Transverse colon (tissue), 4 donors: ENCODE measurements at places on chromosomes 2 and 18. TPM values are rescaled to one million over a fixed set of nuclear protein-coding genes. Genes with fewer than 3 reads are reported as not detected.

DNA sequence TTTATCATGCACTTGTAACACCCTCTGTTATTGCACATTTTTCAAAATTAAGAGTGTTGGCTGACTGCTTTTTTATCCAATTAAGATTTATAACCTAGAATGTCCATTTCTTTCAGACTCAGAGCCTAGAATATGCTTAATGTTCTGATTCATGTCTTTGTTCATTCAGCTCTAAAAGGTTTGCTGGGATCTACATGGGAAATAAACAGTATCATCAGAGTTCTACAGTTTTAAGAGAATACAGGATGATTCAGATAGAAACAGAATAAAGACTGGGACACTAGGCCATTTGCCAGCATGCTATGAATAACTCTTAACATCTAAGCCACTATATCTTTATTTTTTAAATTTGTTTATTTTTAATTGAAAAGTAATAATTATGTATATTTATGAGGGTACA is 713.7 kb upstream of the CHAC2 start:
- H3K4me1 ChIP-seq = no peaks in the 10 kb centered on the region
- H3K36me3 ChIP-seq = no peaks in the 10 kb centered on the region
- no peak overlapping the region for H3K4me3 ChIP-seq
- no peaks in the 10 kb centered on the region for H3K27me3 ChIP-seq
- no peak for DNase-seq

- no peaks in the 10 kb centered on the region for H3K27me3 ChIP-seq
- no peak overlapping the region for H3K4me3 ChIP-seq
- H3K27ac ChIP-seq = peak overlapping the region; percentile 87
- DNase-seq = no peak
These were observed 175.4 kb downstream of the HDAC4 start for GRCh38 chr2:239225371-239225851.

Gene BCS1L
- 43.4 TPM for total RNA-seq

GRCh38 chr18:58522132-58522531 is 106.8 kb downstream of the ALPK2 start:
- H3K4me1 ChIP-seq = peaks cover 18% of the 10 kb centered on the region
- no peaks in the 10 kb centered on the region for H3K36me3 ChIP-seq
- no peak overlapping the region for H3K4me3 ChIP-seq
- DNase-seq = no peak
- no peak overlapping the region for H3K27ac ChIP-seq

GRCh38 chr2:240179186-240179815 is 38.8 kb upstream of the OTOS start:
- H3K4me3 ChIP-seq = no peak overlapping the region
- H3K36me3 ChIP-seq = no peaks in the 10 kb centered on the region
- no peaks in the 10 kb centered on the region for H3K4me1 ChIP-seq
- peaks cover 11% of the 10 kb centered on the region for H3K27me3 ChIP-seq
- H3K27ac ChIP-seq = no peak overlapping the region

GRCh38 chr2:104976603-104977120 is 61.2 kb upstream of the MRPS9 start:
- peak; percentile 14 for DNase-seq
- no peak overlapping the region for H3K27ac ChIP-seq
- no peaks in the 10 kb centered on the region for H3K4me1 ChIP-seq
- H3K27me3 ChIP-seq = no peaks in the 10 kb centered on the region

Gene CYP1B1
- 9.6 TPM for total RNA-seq
